Mammary microvascular endothelial cell (primary cell): ENCODE measurements at places on chromosomes 2 and 18. TPM values are rescaled to one million over a fixed set of nuclear protein-coding genes. Genes with fewer than 3 reads are reported as not detected.

The CDH2 gene
- 13.5 and 16.9 TPM in 2 replicates for total RNA-seq

The TXNDC2 gene
- not detected in 2 replicates for total RNA-seq

The VIT gene
- total RNA-seq = not detected in 2 replicates

The NPAS2 gene
- 6.8 and 21.7 TPM in 2 replicates for total RNA-seq

The NT5C1B gene
- not detected in 2 replicates for total RNA-seq

The CMPK2 gene
- total RNA-seq = 23.4 and 30.0 TPM in 2 replicates

The MMADHC gene
- total RNA-seq = 109 and 123 TPM in 2 replicates

The RRM2 gene
- 149 and 173 TPM in 2 replicates for total RNA-seq

The CYS1 gene
- 1.3 TPM in 1 of 2 replicates, not detected in the other for total RNA-seq

The ZNF396 gene
- total RNA-seq = 0.67 TPM in 1 of 2 replicates, not detected in the other

The INHA gene
- not detected in 2 replicates for total RNA-seq

The ACOXL gene
- total RNA-seq = not detected in 2 replicates

The GPR35 gene
- total RNA-seq = 0.10 TPM in 1 of 2 replicates, not detected in the other

The MAIP1 gene
- total RNA-seq = 23.6 and 23.9 TPM in 2 replicates
